8988T (cell line): ENCODE measurements at places on chromosomes 16 and 17.

DNA sequence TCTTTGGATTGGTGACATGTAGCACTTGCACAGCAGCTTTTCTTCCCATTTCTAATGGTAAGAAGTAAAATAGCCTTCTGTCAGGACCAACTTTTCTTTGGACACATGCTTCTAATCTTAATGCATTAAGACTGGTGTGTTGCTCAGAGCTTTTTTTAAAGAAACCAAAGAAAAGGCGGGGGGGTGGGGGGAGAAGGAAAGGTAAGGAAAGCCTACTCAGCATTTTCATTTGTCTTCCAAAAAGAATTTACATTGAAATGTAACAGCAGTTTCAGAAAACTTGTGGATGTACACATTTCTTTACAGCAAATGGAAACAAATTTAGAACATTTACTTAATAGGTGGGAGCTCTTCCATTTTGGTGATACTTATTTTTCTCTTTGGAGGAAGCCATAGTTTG is 49.6 kb downstream of the NLK start:
- DNase-seq, result no peak

GRCh38 chr16:67653128-67653788 is 6.8 kb downstream of the ACD start:
- peak; percentile 84 for DNase-seq

DNA sequence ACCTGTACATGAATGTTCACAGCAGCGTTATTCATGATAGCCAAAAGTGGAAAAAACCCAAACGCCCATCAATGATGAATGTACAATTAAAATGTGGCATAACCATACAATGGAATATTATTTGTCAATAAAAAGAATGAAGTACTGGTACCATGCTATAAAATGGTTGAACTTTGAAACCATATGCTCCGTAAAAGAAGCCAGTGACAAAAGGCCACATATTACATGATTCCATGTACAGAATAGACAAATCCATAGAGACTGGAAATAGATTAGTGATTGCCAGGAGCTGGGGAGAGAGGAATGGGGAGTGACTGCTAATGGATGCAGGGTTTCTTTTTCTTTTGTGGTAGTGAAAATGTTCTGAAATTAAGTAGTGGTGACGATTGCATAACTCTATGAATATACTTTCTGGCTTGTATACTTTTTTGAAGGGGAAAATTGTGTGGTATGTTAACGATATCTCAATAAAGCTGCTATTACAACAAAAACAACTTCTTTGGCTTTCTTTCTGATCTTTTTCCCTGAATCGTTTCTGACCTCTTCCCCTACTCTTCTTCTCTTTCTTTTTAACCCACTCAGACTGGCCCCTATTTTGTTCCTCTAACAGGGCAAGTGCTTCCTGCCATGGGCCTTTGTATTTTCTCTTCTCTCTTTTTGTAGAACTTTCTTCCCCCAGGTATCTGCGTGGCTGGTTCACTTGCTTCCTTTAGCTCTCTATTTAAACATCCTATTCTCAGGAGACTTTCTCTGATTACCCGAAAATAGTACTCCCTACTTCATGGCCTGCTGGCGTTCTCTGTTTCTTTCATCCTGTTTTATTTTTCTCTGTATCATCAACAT is 67.9 kb downstream of the FTO start:
- no peak for DNase-seq

GRCh38 chr16:66251476-66252160 is 114.9 kb upstream of the CDH5 start:
- no peak for DNase-seq

DNA sequence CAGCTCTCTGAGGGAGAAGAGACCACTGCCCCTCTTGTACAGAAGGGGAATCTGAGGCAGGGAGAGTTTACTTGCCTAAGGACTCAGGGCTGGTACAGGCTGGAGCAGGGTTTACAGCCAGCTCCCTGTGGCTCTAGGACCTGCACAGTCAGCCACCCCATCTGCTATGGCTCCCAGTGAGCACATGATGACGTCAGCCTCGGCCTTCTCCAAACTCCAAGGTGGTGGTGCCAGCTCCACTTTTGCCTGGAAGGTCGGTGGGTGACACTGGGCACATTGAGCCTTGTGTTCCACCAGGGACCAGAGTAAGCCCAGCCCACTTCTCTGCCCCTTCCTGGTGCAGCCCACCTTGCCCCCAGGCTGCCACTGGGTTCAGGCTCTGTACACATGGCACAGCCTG is 202.2 kb downstream of the ENGASE start:
- DNase-seq, result no peak

DNA sequence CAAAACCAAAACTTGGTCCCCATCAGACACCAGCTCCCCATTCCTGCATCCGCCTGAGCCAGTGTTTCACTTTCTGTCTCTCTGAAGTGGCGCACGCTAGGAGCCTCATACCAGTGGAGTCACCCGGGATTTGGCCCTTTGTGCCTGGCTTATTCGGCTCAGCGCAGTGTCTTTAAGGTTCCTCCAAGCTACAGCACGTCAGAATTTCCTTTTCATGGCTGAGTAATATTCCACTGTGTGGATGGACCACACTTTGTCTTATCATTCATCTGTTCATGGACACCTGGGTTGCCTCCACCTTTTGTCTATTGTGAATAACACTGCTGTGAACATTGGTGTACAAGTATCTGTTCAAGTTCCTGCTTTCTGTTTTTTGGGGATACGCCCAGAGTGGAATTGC is 45.2 kb upstream of the CHMP6 start:
- DNase-seq, result no peak

- DNase-seq, result no peak
Observed at GRCh38 chr16:82016964-82017363, 5.7 kb upstream of the SDR42E1 start.

DNA sequence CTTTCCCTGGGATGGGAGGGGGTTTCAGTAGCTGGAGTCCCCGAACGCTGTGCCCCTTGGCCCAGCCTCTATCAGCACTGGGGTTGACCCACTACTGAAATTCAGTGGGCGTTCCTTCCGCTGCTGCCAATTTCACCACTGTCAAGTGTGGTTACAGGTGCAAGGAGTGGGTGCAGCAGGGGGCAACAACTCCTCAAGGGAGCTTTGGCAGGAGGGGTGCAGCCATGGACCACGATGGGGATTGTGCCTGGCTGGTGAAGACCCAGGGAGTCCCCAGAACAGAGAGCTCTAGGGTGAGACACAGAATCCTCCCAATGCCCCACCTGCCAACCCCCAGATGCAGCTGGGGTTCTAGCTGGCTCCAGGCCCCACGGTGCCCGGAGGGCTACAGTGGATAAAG is 123.5 kb upstream of the SDK2 start:
- no peak for DNase-seq

DNA sequence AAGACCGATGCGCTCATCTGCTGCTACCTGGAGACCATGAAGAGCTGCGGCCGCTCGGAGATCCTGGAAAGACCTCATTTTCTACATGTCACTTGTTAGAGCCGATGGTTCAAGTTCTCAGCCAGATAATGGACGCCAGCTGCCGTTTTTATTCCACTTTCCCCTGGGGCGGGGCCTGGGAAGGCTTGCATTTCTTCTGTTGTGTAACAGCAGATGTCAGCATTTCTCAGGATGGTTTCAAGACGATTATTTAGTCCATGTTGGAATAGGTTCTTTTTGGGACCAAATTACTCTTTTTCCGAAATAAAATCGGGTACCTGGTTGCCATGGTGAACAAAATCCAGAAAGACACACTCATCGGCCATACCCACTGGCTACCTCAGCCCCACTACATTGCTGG is 1418.3 kb downstream of the CDH11 start:
- no peak for DNase-seq

DNA sequence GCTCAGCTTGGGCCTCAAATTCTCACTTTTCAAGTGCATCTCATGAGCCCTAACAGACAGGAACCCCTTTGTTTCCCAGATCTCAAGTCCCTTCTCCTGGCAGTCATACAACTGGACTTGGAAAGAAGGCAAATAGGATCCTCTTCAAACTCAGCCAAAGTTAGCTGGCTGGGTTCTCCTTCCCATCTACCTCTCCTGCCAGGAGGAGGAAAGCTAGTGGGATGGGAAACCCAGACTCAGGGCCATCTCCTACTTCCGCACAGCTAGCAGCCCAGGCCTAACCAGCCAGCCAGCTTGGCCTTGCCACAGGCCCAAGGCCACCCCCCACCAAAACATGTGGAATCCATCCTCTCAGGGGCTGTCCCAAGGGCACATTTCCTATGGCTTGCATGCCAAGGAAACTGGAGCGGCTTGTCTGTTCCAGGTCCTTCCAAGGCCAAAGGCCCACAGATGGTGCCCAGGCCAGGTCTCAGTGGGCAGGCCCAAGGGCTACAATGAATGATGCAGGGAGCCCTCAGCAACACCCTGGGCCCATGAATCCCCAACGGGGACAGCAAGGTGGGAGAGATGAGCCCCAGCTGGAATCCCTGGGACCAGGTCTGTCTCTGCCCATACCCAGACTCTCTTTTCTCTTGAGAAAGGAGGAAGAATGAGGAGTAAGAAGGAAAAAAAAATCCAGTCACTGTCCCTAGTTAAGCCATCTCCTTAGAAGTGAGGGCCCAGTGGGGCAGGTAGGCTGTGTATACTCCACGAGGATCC is 1.7 kb downstream of the SMARCD2 start:
- DNase-seq, result no peak

GRCh38 chr17:82085031-82085861 is 12.8 kb downstream of the FASN start:
- no peak for DNase-seq

DNA sequence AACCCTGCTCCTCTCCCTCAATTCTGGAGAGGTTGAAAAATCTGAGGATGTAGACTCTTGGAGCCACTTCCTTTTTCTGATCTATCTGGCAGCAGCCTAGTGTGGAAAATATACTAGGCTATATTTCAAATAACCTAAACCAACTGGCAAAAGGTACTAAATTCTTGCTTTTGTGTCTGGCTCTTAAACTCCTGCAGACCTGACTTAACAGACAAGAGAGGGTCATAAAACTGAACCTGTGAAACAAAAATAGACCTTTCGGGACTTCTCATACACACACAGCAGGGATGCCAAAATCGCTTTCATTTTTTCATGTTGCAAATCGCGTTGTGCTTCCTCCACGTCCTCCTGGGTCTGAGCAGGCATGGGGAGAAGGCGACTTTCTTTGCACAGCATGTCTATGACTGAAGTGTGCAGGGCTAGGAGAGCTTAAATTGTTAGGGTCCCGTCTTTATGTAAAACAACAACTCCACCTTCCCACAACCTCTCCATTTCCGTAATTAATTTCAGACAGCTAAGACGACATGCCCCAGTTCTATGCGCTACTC is 520.7 kb upstream of the PSMD7 start:
- no peak for DNase-seq

- no peak for DNase-seq
Observed at GRCh38 chr16:83539736-83540490, 267.9 kb upstream of the HSBP1 start.

GRCh38 chr16:64977206-64977920 is 144.5 kb downstream of the CDH11 start:
- no peak for DNase-seq

- DNase-seq, result no peak
Observed at GRCh38 chr16:22933173-22933572, 119.2 kb downstream of the HS3ST2 start.

GRCh38 chr17:37450112-37450511 is 39.6 kb upstream of the DUSP14 start:
- DNase-seq, result no peak

GRCh38 chr17:20315311-20315710 is 152.0 kb downstream of the LGALS9B start:
- DNase-seq, result no peak

- DNase-seq, result no peak
Observed at GRCh38 chr16:75130150-75130771, 13.7 kb upstream of the LDHD start.

DNA sequence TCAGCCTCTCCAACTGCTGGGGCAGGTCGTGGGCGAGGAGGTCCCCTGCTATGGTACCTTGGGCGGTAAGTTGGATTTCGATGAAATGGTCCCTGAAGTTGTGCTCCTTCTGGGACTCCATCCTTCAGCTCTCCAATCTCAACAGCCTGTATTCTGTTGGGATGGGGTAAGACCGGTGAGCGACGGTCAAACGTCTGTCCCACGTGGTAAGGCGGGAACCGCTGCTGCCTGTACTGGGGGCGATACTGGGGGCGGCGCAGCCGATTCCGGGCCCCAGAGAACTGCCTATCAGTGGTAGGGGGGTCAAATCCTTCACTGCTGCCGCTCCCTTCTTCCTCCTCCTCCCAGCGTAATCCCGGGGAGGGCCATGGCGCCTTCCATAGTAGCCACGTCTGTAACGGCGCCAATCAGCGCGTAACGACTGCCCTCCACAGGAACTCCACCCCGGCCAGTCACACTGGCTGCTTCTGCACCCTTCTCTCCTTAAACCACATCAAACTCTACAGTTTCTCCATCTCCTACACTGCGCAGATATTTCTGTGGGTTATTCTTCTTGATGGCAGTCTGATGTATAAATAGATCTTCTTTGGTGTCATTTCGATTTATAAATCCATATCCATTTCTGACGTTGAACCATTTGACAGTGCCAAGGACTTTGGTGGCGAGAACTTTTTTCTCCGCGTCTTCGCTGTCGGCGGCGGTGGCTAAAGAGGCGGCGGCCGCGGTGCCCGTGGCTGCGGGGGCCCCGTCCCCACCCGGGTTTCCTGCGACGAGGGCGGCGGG is 41.1 kb downstream of the AHSP start:
- DNase-seq, result no peak

DNA sequence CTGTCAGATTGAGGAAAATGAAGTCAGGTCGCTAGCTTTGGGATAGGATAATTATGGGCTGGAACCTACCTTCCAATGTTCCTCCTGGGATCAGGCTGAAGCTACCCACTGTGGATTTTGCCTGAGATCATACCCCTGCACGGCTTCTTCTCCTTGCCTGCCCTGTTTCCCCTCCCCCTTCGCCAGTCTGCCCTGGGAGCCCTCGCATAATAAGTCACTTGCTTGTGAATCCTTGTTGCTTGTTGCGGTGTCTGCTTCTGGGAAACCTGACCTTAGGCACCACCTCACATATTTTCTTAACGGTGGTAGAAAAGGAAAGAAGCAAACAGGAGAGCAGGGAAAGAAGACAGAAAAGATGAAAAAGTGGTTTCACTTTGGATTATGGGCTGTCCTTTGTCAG is 13.3 kb upstream of the PMP22 start:
- DNase-seq, result no peak

GRCh38 chr17:34414339-34414738 is 51.3 kb upstream of the CCL1 start:
- no peak for DNase-seq

GRCh38 chr16:10920726-10921427 is 21.4 kb downstream of the DEXI start:
- no peak for DNase-seq

DNA sequence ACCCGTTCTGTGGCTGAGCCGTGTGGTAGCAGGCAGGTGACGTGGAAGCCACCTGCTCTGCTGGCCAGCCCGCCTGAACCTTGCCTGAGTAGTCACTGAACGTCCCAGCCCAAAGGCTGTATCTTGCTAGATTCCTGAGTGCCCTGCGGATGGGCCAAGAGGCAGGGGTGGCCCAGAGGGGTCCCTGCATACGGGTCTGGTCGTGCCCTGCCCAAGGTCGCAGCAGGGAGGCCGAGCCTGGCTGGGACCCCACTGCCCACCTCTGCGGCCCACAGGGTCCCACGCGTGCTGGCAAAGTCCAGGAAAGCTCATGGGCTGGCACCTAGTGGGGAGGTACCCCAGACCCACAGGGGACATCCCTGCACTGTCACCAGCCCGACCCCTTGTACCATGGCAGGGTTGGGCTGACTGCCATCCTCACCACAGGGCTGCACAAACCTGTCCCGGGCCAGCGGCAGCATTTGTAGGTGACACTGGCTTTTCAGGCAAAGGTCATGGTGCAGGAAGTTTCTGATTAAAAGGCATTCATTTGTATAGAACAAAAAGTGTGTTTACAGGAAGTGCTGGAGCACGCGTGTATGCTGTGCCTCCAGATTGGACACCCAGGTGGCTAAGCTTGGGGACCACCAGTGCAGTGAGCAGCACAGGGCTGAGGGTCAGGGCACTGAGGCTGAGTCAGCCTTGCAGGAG is 45.1 kb upstream of the ZC3H18 start:
- DNase-seq, result no peak
